Activated T-helper 1 cell treated with Interleukin-2 at 50 U/mL for 16 hours (primary cell): ENCODE measurements at places on chromosomes 1 and 21.

- no peak for DNase-seq
These were observed 29.6 kb upstream of the C1orf87 start for GRCh38 chr1:60103186-60103585.

DNA sequence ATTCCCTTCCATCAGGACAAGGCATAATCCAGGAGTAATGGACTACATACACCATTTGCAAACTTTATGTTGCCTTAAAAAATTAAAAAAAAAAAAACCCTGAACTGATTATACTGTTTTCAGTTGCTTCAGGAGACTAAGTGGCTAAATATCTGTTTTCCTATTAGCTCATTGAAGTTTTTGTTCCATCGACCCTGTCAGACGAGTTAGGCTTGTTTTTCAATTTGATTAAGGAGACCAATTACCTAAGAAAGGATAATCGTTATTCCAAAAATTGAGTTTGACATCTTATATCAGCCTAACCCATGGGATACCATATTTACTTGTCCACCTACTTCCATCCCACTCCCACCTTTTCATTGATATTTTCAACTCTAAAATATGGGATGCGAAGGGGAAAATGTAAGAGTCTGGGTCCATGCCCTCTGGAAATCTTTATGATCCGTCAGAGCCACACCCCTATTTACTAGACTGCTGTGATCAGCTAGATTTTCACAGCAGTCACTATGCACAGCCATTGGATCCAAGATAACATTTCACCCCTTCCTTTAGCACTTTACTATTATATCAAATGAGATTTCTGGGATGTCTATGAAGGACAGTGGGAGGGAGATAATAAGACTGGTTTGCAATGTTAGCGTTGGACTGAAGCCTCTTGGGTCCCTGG is 41.0 kb downstream of the IL12RB2 start:
- DNase-seq = no peak

- DNase-seq = no peak
These were observed 1173.4 kb downstream of the AMY1C start for GRCh38 chr1:104923075-104923474.

GRCh38 chr21:35414056-35414455 is 365.0 kb upstream of the RUNX1 start:
- DNase-seq = no peak

DNA sequence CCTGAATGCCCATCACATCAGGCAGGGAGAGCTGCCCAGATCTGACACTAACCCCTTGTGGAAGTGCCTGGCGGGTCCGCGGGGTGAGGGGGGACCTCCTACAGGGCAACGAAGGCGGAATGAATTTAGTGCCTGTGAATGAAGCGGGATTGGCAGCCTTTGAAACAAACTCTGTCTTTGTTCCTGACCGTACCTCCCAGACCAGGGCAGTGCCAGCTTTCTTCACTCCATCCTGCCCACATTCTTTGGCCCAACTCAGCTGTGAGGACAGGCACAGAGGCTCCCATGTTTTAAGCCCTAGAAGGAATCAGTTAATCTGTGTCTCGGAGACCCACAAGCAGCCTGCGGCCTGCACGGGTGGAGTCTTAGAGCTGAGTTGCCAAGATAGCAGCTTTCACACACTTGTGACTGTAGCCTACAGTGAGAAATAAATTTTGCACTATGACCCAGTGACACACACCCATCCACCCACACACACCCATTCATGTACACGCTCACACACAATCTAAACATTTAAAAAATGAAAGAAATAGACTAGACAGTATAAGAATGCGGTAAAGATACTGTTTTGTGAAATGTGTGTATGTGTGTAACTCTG is 60.1 kb upstream of the USP24 start:
- DNase-seq = no peak

DNA sequence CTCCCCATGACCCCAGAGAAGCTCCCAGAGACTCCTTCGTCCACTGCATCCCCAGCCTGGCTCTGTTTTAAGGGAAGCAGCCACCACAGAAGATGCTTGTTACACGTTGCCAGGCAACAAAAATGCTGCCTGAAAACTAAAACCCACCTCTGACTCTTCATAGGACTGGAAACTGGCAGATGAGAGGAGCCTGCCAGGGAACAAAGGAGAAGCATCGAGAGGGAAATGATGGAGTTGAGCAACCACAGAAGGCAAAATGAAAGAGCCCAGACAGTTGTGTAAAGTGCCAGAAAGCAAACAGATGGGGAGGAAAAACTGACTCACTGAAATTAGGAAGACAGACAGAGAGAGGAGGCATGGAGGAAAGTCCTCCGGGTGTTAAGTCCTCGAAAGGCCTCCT is 118.4 kb downstream of the KCNN3 start:
- no peak for DNase-seq

DNA sequence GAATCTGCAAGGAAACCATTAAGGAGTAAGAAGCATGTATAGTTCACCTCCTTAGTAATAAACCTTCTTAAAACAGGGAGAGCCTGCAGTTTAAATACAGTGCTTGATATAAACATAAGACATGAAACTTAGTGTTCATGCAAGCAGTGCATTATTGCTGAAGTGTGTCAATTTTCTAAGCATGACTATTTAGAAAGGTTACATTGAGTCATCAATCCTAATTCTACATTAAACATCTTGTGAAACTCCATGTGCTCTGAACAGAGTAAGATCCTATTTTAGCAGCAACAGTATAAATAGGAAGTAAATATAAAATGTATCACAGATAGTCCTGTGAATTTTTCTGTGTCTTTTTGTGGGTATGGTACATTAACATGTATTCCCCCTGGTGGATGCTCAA is 135.5 kb downstream of the ESRRG start:
- no peak for DNase-seq

DNA sequence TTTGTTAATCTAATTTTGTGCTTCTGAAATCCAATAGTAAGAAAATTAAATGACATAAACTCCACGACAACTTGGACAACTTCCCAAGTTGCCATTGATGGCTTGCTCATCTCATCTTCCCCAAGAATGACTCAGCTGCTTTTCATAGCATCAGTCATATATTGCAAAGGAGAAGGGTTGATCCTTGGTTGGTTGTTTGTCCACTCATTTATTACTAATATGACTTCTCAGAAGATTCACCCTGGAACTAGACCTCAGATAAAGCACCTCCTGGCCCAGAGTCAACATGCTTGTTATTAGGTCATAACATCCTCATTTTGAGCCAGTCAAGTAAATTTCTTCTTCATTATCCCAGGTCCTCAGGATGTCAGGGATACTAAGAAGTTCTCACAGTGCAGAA is 2.3 kb upstream of the LCE3D start:
- DNase-seq = no peak

DNA sequence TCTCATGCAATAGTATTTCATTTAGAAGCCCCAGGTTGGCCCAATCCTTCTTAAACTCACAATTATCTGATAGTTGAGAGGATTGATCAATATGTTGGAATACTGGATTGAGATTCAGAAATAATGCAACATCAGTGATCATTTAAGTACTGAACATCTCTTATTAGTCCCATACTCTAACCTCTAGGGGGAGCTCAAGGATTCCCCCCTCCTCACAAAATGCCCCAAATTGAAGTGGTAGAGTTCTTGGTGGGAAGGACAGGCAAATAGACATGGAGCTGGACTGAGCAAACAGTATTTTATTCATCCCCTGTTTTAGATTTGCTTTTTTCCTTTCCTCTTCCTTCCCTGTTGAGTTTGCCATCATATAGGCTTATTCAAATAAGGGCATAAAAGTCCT is 62.8 kb downstream of the NGF start:
- no peak for DNase-seq

DNA sequence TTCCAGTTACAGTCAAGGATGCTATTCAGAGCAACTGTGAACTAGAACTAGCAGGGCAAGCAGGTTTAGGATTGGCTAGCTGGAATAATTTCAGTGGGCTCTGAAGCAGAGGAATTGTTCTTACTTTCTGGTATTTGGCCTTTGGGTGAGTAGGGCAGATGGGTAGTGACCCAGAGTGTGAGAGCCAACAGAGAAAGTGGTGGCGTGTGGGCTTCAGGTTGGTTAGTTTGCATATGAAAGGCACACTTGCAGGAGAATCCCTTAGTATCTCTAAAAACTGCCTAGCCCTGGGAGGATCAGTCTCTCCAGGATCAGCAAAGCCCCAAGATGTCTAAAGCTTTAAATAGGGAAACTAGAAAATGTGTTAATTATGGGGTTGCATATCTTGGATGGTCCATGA is 67.6 kb upstream of the LRRC8B start:
- no peak for DNase-seq

GRCh38 chr21:45156459-45156858 is 82.1 kb downstream of the ADARB1 start:
- no peak for DNase-seq

DNA sequence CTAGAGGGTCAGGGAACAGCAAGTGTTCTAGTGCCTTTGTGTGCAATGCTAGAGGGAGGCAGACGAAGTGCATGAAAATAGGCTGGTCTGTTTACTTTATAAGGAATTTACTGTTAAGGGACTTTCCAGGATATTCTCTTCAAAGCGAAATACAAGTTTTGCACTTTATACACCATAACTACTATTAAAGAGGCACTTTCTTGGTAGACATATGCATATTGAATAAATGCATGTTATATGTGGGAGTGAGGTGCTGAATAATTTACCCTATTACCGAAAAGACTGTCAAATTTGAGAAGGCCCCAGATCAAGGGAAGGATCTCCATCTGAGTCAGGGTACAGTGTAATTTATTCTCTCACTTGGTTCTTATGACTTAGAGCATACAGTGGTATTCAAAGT is 310.5 kb downstream of the S1PR1 start:
- DNase-seq = no peak

DNA sequence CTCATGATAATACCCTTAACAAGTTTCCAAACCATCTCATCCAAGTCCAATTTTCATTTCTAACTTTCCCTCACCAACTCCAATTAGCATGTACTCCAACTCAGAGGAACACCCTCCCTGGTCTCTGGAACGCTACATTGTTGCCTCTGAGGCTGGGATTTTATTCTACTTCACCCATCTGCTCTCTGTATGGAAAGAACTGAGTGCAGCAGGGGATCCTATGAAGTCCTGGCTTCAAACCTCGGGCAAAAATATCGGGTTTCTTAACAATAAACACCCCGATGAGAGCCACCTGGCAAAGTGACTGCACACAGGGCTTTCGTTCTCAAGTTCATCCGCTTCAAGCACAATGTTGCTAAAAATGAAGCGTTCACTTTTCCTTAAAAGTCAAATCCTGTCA is 99.6 kb downstream of the CRB1 start:
- no peak for DNase-seq

- DNase-seq = no peak
These were observed 585.6 kb downstream of the PTBP2 start for GRCh38 chr1:97307151-97307550.

DNA sequence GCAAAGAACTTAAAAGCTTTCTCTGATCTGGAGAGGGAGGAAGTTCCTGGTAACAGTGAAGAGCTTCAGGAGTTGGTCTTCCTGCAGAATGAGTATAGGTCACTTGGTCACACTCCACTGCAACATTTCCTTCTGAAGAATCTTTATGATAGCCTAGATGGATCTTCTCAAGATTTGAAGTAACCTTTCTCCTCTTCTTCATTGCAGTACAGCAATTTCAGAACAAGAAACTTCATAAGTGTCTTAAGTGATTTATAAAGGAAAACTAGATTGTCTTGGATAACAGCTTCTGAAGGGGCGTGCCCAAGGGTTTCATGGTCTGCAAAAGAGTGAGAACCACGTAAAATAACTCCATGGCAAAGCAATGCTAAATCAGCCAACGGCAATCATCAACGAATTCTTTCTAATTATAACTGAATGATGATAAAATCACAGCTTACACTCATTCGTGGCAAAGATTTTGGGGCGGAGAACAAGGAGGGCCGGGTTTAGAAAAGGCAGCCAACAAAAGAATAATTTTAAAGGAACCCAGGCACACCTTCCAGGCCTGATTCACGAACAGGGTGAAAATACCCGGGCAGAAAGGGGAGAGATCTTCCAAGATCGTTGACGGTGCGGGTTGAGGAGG is 53.9 kb upstream of the ASPM start:
- DNase-seq = no peak

GRCh38 chr1:161298116-161298515 is 11.7 kb downstream of the MPZ start:
- no peak for DNase-seq

DNA sequence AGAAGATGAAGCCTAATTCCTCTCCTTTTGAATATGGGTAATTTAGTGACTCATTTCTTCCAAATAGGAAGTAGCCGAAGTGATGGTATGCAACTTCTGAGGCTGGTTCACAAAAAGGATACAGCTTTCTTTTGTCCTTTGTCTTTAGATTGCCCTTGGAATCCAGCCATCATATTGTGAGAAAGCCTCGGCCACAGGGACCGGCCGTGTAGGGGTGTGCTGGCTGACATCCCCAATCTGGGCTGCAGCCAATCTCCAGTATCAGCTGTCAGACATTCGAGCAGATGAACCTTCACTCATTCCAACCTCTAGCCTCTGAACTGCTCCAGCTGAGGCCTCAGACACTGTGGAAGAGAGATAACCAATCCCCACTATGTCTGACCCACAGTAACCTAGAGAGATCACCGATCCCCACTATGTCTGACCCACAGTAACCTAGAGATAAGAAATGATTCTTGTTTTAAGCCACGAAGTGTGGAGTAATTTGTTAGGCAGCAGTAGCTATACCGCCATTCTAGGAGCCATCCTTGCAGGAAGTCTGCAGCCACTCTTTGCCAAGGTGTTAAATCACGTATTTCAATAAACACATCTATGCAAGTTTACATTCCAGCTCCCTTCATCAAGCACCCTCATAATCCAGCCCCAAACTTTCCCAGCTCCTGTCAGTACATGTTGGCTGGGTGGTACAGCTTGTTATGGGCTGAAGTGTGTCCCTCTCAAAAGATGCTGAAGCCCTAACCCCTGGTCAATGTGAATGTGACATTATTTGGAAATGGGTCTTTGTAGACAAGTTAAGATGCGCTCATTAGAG is 2.9 kb upstream of the DIP2A start:
- DNase-seq = no peak

DNA sequence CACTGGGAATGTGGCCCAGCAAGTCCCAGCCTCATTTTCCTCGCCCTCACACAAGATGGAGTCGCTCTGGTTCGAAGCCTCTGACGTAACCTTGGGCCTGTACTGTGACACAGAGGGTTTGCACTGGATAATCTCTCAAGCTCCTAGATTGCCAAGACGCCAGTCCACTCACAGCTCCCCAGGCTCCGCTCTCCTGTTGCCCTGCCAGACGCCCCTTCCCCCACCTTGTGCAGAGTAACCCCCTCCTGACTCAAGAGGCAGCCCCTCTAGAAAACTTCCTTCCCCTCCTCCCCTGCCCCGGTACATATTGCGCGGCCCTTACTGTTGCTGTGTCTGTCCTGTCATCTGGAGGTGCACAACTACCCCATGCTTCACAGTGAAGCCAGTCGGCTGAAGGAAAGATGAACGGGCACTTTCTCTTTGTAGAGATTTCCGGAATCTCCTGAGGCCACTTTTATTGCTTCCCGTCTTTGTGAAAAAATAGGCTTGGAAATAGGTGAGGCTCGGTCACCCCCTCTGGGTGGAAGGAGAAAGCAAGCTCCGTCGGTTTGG is 981 bp upstream of the KIAA1614 start:
- no peak for DNase-seq

DNA sequence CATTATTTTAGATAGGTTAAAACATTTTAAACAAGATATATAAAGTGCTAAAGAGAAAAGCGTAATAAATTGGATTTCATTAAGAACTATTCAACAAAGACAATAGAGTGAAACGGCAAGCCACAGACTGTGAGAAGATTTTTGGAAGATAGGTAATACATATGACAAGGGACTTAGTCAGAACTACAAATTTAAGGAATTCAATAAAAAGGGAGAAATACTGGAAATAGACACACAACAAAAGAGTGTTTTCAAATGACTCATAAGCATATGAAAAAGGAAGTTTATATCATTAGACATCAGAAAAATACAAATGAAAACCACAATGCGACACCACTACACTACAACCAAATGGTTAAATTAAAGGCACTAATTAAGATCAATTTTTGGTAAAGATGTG is 90.5 kb downstream of the GDAP2 start:
- no peak for DNase-seq
